IPS DF 19.7 (cell line): ENCODE measurements at places on chromosomes 1 and 21.

- no peak for DNase-seq
Measured at GRCh38 chr21:42833439-42833815, 45.9 kb downstream of the WDR4 start.

GRCh38 chr1:54477153-54477561 is 70.9 kb upstream of the ACOT11 start:
- no peak for DNase-seq

GRCh38 chr1:185376840-185377635 is 60.0 kb upstream of the IVNS1ABP start:
- no peak for DNase-seq

DNA sequence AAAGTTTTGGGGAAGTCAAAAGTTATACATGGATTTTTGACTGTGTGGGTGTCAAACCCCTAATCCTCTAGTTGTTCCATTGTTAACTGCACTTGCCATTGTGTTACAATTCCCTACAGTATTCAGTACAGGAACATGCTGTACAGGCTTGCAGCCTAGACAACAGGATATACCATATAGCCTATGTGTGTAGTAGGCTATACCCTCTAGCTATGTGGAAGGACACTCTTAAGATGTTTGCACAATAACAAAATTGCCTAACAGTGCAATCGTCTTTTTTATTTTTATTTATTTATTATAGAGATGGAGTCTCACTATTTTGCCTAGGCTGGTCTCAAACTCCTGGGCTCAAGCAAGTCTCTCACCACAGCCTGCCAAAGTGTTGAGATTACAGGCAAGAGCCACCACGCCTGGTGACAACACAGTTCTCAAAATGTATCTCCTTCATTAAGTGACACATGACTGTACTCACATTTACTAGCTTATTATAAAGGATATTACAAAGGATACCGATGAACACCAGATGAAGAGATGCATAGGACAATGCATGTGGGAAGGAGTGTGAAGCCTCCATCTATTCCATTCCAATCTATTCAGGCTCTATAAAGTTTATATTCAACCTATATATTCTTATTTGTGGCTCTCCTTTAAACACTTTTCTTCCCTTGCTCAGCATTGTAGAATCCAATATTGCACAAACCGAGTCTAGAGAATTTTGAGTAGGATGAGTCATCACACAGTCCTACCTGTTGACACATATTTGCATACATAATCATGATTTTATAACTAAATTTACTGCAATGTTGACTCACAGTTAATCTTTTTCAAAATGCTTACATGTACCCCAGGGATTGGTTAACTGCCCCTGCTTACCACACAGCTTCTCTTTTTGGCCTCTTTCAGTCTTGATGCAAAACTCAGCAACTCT is 28.4 kb upstream of the CEP350 start:
- DNase-seq = no peak

DNA sequence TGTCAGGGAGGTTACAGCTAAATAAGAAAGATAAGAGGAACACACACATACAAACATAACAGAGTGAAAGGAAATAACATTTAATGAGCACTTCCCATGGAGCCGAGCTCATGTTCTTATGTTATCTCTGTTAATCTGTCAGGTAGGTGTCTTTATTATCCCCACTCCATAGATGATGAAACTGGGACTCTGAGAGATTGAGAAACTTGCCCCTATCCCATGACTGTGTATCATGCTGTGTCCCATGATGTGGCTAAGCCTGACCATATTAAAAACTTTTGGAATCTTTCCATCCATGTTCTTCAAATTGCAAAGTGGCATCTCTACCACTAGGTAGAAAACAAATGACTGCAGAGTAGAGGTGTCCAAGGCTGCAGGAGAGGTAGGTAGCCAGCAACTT is 285.2 kb upstream of the SGIP1 start:
- DNase-seq = no peak

DNA sequence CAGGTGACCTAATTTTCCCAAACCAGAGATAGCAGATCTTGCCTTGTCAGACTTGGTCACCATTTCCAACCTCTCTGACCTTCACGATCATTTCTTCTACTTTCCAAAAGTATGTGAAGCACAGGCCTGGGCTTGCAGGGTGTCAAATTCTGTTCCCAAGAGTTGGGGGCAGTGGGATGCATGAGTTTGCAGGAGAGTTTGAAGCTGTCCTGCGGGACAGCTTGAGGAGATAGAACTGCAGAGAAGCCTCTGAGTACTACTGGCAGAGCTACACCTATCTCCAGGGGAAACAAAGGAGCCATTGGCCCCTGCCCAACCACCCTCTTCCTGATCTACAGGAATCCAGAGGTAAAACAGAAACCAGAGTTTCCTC is 11.3 kb downstream of the TXNIP start:
- no peak for DNase-seq

DNA sequence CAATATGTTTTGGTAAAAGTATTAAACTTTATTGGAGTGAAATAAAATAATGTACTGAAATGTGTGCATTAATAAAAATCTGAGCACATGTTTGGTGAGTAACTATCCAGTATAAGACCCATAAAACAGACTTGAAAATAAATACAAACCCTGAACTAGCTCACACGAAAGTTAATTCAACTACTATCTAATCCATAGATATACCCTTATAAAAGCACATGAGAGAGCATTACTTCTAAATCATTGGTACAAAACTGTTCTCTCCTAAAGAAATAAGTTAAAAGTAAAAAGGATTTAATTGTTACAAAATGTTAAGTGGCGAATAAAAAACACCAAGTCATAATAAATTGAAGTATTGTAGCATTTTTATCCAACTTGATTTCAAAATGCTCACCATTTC is 295.6 kb downstream of the PTPRC start:
- DNase-seq = no peak

DNA sequence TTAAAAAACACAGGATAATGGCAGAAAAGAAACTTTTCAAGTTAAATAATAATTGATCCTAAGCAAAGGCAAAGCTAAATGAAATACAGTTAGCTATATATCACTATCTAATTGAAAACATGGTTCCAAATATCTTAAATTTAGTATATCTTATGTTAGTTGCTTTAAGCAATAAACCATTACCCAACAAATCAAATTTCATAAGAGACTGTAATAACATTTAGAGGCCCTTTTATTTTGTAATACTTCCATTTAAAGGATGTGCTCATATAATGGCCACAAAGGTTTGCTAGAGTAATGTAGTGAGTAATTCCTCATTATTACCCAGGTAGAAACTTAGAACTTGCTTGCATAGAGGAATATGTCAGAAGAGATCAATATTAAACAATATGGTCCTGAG is 32.3 kb downstream of the RPL5 start:
- DNase-seq = no peak

GRCh38 chr1:240210026-240210425 is 118.3 kb downstream of the FMN2 start:
- no peak for DNase-seq

- no peak for DNase-seq
Measured at GRCh38 chr1:201302163-201303152, 19.2 kb downstream of the PKP1 start.

GRCh38 chr21:33019885-33020557 is 5.7 kb upstream of the OLIG2 start:
- DNase-seq = no peak

DNA sequence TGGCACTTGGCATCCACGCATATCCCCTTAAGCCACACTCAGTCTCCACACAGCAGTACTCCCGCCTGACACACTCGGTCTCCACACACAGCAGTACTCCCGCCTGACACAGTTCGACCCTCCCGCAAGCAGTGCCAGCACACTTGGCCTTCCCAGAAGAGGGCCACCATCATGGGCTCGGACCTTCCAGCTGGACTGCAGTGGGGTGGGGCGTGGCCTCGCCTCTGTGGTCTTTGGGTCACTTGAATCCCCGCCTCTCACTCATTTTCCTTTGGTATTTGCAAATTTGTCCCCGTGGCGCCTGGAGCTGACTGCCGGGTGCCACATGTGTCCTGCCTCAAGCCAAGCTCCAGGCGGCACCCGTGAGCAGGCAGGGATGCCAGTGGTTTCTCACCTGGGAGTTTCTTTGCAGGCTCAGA is 63.7 kb downstream of the FAAP20 start:
- no peak for DNase-seq

DNA sequence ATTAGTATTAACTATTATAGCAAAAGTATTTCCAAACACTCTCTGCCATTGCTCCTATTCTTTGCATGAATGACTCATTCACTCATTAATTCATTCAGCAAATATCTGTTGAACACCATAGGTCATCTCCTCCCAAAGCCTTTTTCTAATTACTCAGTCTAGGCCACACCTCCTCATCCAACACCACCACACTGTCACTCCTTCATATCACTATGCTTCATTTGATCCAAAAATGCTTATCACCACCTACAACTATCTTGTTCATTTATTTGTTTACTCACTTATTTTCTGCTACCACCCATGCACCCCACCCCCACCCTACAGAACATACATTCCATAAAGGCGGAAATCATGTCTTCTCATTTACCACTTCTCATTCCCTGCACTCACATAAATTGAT is 94.4 kb upstream of the TNFSF4 start:
- no peak for DNase-seq

GRCh38 chr1:61936839-61937238 is 194.6 kb downstream of the PATJ start:
- no peak for DNase-seq

- DNase-seq = no peak
Measured at GRCh38 chr1:156214024-156214748, 1.4 kb downstream of the PMF1 start.

DNA sequence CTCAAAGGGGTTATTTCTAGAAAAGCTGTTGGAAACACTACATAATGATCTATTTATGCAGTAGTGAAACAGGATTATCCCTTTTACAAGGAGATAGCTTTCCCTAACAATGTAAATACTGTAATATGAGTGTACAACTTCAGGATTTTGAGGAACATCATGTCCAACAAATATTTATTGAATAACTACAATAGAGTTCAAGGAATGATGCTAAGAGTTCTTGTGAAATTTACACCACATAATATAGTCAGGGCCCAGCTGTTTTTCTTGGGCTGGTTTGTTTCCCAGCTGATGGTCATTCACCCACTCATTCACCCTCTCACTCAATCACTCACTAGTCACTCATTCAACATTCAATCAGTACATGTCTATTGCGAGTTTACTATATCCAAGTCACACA is 12.3 kb upstream of the LYPLAL1 start:
- DNase-seq = no peak

DNA sequence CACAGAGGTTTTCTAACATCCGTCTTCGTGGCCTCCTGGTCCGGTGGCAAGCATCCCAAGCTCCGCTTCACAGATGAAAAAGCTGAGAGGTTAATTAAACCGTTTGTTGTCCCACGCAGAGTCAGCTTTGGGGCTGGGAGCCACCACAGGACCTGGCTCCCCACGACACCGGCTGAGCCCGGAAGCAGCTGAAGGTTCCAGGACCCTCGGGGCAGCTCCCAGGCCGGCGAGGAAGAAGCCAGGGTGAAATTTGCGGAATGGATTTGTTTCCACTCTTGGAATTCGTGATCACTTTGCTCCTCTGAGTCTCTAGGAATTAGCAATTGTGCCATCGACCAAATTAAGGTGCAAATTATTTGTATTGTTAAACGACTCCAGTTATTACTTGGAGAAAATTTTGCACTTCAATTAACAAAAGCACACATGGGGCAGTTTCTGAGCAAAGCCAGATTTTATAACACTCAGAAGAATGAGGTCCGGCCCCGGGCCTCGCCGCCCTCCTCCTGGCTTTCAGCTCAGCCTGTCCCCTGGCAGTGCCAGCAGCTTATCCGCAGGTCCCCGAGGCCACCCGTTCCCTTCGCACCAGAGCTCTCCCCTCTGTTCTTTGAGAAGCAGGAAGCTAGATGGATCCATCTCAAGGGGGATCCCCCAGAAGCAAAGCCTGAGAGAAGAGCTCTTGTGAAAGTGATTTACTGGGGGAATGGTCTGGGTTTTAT is 69.1 kb downstream of the SIK1 start:
- no peak for DNase-seq

DNA sequence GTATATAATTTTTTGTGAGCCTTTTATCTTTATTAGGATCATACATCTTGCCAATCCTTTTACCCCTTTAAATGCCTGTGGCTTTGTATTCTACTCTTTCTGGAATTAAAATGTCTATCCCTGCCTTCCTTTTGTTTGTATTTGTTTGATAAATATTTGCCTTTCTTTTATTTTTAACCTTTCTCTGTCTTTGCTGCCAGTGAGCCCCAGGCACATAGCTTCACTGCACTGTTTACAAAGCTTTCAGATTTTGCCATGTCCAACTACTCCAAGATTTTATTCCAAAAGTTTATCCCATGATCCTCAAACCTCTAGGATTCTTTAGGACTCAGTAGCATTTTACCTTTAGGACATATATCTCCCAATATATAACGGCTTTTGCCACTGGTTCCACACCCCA is 281.2 kb downstream of the PAPPA2 start:
- DNase-seq = no peak

- no peak for DNase-seq
Measured at GRCh38 chr1:225974454-225974853, 24.7 kb downstream of the SDE2 start.

DNA sequence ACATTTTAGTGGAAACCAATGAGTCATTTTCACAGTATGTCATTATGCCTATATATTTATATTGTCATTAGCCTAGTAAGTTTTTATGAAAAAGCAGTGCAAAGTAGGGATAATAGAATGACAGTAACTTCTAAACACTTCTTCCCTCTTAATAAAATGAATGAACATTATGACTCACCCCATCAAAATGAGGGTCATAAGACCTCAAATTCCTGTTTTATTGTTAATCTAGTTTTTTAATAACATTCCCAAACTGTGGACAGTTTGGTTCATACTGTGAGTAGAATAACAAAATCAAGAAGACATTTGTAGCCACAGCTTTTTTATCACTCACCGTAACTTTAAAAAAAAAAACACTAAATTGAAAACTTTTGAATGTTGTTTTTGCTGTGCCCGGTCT is 160.5 kb downstream of the LRRC40 start:
- DNase-seq = no peak

DNA sequence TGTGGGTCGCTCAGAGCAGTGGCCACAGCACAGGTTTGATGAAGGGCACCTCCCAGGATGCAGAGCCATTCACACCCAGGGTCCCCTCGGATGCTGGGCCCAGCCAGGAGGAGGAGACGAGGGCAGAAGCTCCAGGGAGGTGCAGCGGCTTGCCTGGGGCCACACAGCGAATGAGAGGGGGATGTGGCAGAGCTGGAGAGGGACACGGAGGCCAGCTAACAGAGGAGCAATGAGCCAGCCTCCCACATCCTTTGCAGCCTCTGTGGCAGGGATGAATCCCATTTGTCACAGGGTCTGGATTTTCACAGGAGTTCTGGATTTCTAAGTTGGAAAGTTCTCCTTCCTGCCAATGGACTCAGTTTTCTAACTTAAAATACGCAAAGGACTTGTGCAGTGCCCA is 35.9 kb downstream of the CHD5 start:
- DNase-seq = no peak

GRCh38 chr21:27173053-27173452 is 206.2 kb upstream of the ADAMTS5 start:
- DNase-seq = no peak

- no peak for DNase-seq
Measured at GRCh38 chr1:22203335-22203734, 60.4 kb upstream of the WNT4 start.
